ENCODE measurements at places on chromosomes 4 and X.

GRCh38 chr4:180615746-180616145 is 1627.5 kb upstream of the TENM3 start:
- no peak for DNase-seq

- DNase-seq, result peak; percentile 39
These were observed 1.1 kb upstream of the PGRMC2 start for GRCh38 chr4:128288689-128289106.

GRCh38 chrX:132855780-132856341 is 102.6 kb downstream of the HS6ST2 start:
- DNase-seq, result no peak

- DNase-seq, result no peak
These were observed 21.5 kb downstream of the SLC9A7 start for GRCh38 chrX:46737462-46737861.

DNA sequence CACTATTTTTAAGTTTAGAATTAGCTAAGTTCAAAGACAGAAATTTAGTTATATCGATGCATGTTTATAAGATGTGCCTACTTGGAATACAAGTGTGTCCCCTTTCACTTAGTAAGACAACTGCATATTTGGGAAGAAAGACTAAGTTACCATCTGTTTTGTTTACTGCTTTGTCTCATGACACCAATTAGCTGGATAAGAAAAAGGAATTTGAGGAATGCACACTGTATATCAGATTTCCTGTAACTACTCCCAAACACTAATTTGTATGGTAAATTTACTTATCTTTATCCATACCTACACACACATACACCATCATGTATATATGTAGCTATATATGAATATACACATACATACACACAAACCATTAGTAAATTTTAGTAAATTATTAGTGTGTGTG is 1442.8 kb upstream of the IGFBP7 start:
- DNase-seq, result no peak

GRCh38 chr4:74933562-74934015 is 673 bp downstream of the PARM1 start:
- DNase-seq, result no peak

DNA sequence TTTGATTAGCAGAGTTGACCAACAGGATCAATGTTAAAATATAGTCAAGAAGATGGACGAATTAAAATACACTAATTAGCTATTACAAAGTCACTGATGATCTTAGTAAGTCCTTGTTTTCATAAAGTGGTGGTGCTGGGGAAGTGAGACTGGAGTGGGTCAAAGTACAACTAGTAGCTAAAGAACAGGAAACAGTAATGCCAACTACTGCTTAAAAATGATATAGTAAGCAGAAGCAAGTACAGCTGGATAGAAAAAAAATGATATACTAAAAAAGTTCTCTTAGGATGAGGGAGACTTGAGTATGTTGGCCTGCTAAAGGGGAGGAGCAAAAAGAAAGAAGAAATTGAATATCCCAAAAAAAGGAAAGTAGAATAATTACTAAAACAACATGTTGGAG is 580.8 kb upstream of the FTHL17 start:
- no peak for DNase-seq

DNA sequence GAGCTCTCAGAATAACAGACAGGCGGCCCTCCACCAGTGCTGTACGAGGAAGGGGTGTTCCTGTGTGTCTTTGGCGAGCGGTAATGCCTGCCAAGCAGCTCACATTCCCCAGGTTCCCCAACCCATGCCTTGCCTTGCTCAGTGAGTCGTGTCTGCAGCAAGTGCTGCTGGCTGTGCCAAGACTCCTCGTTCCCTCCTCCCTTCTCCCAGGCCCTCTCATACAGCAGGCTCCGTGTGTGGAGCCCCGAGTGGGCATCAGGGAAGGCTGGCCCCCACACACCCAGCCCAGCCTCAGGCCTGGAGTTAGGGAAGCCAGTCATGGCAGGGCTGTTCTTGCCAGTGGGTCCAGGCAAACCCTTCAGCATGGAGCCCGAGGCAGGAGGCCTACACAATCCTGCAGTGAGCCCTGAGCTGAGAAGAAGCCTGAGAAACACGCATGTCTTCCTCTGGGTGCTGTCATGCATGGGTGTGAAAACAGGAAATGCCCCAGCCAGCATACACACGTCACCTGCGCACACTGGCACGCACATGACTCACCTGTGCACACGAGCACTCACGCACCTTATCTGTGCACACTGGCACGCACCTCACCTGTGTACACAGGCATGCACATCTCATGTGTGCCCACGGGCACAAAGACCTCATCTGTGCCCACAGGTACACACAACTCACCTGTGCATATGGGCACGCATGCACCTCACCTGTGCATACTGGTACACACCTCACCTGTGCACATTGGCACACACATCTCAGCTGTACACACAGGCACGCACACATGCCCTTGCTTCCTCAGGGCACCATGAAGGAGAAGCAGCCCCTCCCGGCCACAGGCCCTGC is 238.7 kb downstream of the DHRSX start:
- DNase-seq, result no peak

- DNase-seq, result peak; percentile 46
These were observed 45.9 kb upstream of the PGM2 start for GRCh38 chr4:37780444-37781130.

GRCh38 chr4:139403462-139403861 is 50.5 kb upstream of the RAB33B start:
- DNase-seq, result no peak

DNA sequence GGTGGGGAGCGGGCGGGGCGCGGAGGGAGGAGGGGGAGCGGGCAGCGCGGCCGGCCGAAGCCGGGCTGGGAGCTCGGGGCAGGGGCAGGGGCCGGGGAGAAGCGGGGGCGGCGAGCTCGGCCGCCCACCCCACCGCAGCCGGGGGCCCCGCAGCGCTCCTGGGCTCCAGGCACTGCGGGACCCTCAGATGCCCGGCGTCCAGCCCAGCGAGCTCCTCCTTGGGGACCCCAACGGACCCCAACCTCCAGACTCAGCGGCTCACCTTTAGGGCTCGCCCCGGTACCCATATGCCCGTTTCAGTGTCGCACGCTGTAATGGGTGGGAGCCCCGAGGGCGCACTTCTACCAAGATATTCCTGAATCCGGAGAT is 357 bp upstream of the ADGRG2 start:
- DNase-seq, result no peak

DNA sequence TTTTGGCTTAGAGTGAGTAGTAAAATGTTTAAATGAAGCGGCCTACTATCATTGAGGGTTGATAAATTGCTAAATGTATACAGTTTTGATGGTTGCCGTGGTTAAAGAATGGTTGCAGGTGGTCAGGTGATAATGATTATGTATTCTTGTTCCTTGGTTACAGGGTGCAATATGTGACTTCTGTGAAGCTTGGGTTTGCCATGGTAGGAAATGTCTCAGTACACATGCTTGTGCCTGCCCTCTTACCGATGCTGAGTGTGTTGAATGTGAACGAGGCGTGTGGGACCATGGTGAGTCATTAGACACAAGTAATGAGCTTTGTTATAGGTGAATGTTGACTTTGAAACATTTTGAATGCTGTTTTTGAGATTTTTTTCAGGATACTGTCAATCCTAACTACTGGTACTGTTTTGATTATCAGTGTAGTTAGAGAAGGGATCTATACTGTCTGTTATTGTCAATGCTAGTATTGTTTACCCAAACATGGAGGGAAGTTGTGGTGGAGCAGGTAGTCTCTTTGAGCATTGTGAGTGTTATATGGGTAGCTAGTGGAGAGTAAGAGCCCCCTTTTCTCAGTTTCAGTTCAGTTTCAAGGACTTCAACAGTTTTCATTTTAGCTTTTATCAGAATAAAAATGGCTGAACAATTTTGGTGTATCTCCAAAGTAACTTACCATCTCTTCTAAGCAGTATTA is 8.9 kb downstream of the ZNF330 start:
- no peak for DNase-seq

DNA sequence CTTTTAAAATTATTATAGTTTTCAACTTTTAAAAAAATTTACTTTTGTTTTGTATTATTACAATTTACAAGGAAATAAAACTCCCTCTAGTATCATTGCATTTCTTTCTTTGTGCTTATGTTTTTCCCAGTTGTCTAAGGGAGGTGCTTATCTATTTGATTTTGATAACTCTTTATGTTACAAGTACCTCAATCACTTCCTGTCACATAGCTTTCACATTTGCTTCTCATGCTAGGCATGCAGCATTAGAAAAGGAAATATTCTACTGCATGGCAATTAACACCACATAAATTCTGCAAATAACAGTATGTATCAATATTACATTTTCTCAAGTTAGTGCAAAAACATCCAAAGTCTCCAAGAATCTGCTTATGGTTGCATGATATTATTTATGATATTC is 180.3 kb upstream of the HS3ST1 start:
- DNase-seq, result no peak

DNA sequence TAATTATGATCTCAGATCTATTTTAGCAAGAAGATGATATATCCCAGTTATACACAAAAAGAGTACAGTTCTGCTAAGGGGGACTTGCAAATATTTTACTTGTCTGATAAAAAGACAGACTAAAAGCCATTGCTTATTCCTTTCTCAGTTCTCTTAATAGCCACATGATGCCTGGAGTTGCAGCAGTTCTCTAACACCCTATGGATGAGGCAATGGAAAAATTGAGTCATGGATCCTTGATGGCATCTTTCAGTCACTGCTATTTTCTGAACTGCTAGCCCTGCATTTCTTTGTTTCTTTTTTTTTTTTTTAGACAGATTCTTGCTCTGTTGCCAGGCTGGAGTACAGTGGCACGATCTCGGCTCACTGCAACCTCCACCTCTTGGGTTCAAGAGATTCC is 1956.7 kb downstream of the C4orf33 start:
- no peak for DNase-seq

- no peak for DNase-seq
These were observed 6.0 kb downstream of the SAT1 start for GRCh38 chrX:23788946-23789345.

DNA sequence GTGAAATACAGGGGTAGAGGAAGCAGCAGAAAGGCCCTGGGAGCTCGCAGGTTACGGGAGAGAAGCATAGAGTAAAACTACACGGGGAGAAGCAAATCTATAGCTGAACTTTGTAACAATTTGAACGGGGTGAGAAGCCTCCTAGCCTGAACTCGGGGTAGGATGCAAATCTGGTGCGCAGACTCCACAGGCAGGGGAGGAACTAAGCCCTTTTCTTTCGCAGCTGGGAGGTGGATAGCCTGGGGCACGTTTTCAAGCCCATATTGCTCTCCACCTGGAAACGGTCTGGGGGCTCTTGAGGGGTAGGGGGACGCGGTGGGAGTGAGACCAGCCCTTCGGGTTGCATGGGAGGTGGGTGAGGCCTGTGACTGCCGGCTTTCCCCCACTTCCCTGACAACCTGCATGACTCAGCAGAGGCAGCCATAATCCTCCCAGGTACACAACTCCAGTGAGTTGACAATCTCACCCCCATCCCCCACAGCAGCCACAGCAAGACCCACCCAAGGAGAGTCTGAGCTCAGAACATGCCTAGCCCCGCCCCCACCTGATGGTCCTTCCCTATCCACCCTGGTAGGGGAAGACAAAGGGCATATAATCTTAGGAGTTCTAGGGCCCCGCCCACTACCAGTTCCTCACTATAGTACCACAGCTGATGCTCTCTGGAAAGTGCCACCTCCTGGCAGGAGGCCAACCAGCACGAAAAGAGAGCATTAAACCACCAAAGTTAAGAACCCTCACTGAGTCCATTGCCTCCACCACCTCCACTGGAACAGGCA is 29.9 kb downstream of the SOWAHB start:
- DNase-seq, result no peak

DNA sequence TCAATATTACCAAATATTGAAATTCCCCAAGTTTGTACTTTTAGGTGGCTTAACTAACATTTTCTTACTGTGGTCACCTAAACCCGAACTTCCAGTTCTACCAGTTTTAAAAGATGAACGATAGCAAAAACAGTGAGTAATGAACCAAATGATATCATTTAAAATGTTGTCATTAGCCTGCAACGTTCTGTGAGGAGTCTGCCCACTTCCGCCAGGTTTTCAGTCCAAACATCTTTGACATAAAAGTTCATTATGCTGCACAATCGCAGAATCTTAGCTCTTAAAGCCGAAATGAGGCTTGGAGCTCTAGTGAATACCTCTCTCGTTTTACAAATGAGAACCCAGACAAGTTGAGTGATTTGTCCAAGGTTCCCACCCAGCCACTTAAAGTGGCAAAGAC is 762 bp downstream of the PIGA start:
- peak; percentile 0 for DNase-seq

GRCh38 chr4:179843370-179843769 is 2399.8 kb upstream of the TENM3 start:
- DNase-seq, result no peak

DNA sequence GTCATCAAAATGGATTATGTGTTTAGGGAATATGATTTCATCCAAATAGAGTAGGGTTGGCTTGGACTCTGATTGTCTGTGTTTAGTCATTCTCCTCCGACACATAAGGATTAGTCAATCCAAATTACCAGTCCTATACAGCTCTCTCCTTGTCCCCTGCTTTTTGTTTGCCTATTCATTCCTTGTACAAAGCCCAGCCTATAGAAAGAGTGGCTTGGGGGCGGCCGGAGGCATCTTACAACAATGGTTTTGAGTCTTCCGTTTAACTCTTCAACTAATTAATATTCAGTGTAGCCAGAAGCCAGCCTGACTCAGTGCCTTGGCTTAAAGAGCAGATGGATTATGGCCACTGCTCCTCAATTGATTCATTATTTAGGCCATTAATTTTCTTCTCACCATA is 796.6 kb upstream of the POU3F4 start:
- no peak for DNase-seq

DNA sequence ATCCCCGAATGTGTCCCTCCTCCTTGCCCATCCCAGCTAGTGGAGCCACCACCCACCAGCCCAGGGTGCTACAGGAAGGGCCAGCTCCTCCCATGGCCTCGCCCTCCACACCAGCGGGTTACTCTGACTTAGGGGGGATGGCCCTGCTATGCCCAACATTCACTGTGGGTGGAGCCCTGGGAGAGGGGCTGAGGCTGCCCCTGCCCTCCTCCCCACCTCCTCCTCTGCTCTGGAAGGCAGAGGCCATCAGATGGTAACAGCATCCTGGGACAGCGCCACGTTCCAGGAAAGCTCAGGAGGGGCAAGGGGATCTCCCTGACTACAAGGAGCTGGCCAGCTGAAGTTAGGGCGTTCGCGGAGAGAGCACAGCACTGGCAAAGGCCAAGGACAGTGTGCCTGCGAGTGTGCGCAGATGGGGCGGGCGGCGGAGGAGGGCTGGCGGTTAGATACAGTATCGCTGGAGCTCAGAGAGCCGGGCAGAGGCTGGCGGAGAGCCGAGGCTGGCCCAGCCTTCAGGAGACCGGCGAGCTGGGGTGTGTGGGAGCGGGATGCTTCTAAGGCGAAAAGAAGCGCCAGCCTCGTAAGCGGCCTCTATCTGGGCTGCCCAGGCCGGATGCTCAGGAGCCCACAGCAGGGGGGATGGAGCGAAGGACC is 1.5 kb downstream of the JAKMIP1 start:
- DNase-seq, result no peak

DNA sequence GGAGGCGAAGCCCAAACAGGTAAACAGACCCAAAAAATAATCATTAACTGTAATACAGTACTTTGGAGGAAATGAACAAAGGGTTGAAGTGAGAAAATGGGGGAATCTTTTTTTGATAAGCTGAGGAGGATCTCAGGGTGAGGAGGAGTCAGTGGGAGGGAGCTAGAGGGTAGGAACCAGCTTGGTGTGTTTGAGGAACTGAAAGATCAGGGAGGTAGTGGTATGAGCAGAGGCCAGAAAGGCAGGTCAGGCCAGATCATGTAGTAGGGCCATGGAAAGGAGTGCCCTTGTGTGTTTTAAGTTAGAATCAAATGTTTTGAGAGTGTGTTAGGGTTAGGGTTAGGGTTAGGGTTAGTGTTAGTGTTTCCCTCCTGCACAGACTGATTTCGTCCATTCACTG is 48.8 kb downstream of the PPP2R2C start:
- no peak for DNase-seq

GRCh38 chr4:123399627-123400358 is 3.2 kb downstream of the SPRY1 start:
- no peak for DNase-seq
